Activated T-cell treated with anti-CD3 and anti-CD28 coated beads for 24 hours (primary cell): ENCODE measurements at places on chromosomes 12 and 14.

- no peak for DNase-seq
Observed at GRCh38 chr12:54304187-54304810, 3.5 kb upstream of the NFE2 start.

DNA sequence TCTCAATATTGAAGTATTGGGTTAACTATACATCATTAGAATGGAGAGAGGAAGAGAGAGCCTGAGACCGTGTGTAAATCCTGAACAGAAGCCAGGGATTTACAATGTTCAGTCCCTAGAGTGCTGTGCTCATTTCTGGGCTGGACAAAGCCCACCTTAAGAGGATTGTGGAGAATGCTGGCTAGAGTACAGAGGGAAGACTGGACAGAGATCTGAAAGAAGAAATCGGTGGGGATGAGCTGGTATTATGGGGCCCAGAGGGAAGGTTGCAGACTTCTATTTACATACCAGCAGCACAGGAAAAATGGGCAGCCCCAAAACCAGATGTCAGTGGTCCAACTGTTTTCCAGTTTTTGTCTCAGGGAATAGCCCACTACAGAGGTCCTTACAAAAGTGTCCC is 42.3 kb downstream of the RTN1 start:
- no peak for DNase-seq

DNA sequence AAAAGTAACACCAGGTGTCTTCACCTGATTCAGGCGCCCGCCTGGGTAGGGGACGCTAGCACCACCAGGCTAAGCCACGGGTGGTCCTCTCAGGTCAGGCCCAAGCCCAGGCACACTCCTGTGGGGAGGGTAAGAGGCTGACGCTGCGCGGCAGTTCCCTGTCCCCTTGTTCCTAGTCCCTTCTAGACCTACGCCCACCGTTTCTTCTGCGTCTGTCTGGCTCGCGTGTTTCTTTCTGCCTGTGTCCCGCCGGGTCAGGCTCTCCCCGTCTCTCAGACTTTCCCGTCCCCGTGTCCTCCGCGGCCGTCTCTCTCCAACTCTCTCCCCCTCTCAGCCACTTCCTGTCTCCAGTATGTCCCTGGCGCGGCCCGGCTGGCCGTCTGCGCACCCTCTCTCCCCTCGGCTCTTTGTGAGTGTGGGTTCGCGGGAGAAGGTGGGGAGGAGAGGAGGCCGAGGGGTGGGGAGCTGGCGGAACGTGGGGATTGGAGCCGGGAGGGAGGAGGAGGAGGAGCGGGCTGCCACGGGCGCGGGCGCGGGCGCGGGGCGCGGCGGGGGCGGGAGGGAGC is 3.1 kb upstream of the TNS2 start:
- peak; percentile 18 for DNase-seq

DNA sequence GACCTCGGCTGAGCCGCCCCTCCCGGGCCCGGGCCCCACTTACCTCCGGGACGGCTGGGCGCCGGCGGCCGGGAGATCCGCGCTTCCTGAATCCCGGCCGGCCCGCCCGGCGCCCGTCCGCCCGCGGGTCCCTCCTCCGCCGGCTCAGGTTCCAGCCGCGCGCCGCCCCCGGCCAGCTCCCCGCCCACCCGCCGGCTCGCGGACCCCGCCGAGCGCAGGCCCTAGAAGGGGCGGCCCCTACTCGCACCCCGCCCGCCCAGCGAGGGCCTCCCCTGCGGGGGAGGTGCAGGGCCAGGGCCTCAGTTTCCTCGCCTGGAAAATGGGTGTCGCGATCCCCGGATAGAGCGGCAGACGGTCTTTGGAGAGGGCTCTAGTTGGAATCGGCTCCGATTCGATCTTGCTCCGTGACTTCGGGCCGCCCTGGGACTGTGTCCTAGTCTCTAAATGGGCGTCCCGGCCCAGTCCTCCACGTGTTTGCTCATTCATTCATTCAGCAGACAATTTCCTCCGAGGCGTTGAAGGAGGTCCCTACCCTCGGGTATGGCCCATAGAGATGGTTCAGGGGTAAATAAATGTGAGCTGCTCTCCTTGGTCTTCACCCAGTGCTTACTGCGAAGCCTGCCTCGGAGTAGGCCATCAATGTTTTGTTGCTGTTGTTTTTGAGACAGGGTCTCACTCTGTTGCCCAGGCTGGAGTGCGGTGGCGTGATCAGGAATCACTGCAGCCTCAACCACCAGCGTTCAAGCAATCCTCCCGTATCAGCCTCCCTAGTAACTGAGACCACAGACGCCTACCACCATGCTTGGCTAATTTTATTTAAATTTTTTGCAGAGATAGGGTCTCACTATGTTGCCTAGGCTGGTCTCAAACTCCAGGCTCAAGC is at the start of gene TRPV4:
TSS of gene TRPV4 (minus strand) at position 92 of the 883 bp plus-strand sequence. CDS start 18,602 bp downstream, outside the sequence.
- DNase-seq: no peak

- no peak for DNase-seq
Observed at GRCh38 chr14:55077170-55078151, 26.0 kb downstream of the MAPK1IP1L start.

GRCh38 chr12:13784504-13784903 is 196.9 kb downstream of the GRIN2B start:
- no peak for DNase-seq

DNA sequence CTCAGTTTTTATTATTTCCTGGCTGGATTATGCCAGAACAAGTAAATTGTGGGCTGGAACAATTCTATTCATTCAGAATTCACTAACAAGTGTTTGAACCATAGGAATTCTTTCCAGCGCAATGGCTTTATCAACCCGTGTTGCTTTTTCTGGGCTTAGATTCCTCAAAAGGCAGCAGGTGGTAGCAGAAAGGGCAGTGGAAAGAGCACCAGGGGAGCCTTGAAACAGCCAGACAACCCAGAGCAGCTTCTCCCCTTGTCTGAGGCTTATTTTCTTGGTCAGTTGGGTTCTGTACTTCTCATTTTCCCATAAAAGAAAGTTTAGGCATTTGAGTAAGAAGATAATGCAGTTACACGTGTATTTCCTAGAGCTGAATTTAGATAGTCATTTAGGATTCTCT is 130.7 kb downstream of the OTOGL start:
- DNase-seq: no peak

DNA sequence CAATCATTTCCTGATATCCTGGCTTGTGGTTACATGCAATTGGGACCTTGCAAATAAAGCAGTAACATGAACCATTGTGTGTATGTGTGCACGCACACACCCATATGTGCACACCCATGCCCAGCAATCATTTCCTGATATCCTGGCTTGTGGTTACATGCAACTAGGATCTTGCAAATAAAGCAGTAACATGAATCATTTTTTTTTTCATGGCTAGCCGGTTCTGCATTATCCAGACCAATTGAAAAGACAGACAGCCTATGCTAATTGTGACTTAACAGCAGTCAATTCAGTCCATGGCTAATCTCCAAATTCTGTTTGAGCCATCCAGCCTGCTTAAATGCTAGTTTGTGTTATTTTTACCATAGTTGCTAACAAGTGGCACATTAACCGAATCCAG is 134.3 kb downstream of the TTC7B start:
- no peak for DNase-seq

DNA sequence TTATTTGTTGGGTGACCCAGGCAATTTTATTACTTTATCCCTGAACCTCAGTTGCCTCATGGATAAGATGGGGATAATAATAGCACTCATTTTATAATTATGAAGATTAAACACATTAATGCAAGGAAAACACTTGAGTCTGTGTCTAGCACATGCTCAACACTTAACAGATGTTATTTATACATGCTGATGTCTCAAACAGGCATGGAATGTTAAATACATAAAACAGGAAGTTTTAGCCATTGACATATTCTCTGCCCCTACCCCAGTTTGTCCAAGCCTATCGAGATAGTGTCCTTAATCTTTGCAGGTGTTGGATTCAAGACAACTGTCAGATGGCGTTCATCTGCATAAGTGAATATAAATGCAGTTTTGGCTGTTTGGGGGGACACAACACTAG is 109.8 kb downstream of the SCAF11 start:
- DNase-seq: no peak

DNA sequence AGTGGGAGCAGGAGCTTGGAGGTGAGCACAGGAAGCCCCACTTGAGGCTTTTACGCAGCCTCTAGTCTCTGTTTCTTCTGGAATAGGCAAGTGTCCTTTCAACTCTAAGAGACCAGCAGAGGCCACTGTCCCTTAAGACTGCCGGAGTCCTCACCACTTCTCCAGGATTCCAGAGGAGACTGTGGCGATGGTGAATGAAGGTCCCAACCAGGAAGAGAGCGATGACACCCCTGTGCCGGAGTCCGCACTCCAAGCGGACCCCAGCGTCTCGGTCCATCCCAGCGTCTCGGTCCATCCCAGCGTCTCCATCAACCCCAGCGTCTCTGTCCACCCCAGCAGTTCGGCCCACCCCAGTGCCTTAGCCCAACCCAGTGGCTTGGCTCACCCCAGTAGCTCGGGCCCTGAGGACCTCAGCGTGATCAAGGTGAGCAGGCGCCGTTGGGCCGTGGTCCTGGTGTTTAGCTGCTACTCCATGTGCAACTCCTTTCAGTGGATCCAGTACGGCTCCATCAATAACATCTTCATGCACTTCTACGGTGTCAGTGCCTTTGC is 442 bp downstream of the FLVCR2 start:
- DNase-seq: no peak

DNA sequence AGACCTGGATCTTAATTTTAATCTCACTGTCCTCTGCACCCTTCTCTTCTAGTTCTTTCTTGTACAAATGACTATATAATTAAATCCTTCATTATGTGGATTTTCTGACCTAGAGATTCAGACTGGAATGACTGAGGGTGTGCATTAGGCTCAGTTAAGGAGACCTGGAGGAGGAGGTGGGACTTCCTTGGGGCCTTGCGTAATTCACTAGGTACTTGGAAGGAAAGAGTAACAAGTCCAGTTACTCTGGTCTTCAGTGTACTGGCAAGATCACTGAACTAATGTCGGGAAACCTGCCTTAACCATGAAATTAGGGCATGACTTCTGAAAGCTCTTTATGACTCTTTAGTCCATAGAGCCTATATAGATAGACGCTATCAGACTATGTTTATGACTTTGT is 441.4 kb downstream of the EGLN3 start:
- DNase-seq: no peak

- DNase-seq: no peak
Observed at GRCh38 chr12:92292016-92292415, 146.4 kb upstream of the BTG1 start.

DNA sequence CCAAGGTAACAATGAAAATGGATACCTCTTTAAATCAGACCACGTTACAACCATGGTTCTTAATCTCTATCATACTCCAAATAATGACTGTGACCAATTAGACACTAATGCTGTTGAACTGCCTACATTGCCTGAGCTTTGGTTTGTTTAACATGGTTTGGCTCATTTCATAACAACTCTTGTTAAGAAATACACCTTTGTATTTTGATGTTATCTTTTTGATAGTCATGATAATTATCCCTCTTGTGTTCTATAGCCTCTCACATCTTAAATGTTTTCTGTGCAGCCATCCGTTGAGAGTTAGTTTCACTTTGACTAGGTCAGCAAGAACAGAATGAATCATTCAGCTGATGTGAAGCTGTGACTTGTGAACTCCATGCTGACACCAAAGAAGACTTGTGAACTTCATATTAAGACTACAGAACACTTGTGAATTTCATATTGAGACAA is 75.5 kb upstream of the RERGL start:
- no peak for DNase-seq

GRCh38 chr14:72745546-72745945 is 148.4 kb downstream of the DPF3 start:
- DNase-seq: no peak

DNA sequence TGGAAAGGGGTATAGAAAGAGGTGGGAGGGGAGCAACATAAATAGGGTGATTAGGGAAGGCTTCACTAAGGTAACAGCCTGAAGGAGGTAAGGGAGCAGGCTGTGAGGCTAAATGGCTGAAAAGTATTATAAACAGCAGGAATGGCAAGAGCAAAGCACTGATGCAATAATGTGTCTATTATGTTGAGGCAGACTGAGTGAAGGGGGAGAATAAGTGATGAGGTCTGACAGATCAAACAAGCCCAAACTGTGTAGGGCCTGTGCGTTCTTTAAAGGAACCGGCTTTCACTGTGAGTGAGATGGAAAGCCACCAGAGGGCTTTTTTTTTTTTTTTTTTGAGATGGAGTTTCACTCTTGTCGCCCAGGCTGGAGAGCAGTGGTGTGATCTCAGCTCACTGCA is 6.7 kb upstream of the VCPKMT start:
- DNase-seq: no peak

GRCh38 chr14:96805956-96806355 is 8.8 kb downstream of the VRK1 start:
- DNase-seq: no peak

- DNase-seq: no peak
Observed at GRCh38 chr12:62839869-62840660, 94.9 kb downstream of the PPM1H start.

DNA sequence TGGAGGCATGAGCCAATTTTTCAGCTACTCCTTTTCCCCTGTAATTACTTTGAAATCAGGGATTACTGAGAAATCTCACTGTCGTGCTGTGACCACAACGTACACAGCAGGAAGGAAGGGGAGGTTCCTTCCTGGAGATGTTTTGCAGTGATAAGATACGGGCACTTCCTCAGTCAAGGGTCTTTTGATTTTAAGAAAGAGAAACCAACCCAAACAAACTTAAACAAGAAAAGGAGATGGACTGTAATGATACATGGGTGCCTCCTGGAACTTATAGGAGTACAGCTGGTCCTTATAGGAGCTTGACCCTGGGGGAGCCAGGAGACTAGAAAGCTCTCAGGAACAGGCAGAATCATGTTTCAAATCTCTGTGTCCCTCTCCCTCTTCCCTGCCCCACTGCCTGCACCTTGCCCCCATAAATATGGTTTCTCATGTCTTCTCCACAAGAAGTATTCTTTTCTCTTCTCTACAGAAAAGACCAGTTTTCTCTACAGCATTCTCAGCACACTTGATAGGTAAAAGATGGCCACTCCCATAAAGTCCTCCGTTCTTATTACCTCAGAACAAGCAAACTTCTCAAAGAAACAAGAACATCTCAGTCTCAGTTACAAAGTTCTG is 281.1 kb upstream of the AMIGO2 start:
- DNase-seq: no peak

GRCh38 chr12:120652656-120653435 is 12.4 kb downstream of the CABP1 start:
- DNase-seq: no peak

DNA sequence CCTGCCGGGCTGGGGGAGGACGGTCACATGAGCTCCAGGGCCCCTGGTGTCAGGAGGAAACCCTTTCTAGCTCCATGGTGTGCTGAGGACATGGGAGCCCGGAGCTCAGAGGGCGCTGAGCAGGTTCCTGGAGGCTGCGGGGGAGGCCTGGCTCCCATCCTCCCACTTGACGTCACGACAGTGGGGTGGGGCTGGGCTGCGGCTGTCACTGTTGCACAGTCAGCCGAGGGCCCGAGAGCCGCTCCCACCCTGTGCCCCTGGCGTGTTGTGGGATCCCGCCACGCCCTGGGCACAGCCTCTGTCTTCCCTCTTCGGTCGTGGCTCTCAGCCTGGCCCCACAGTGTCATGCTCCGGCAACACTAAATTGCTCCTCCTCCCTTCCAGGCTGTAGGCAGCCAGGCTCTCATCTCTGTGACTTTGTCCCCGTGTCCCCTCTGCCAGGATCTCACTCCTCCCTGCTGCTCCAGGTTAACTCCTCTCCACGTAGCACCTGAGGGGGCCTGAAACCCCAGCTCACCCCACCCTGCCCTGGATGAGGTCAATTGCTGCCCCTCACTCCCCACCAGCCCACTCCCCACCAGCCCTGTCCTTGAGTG is 33.0 kb downstream of the BEGAIN start:
- DNase-seq: no peak
